ENCODE measurements at places on chromosomes 12 and 14.

- peak; percentile 58 for DNase-seq
Observed at GRCh38 chr12:29072631-29073030, 76.4 kb upstream of the FAR2 start.

DNA sequence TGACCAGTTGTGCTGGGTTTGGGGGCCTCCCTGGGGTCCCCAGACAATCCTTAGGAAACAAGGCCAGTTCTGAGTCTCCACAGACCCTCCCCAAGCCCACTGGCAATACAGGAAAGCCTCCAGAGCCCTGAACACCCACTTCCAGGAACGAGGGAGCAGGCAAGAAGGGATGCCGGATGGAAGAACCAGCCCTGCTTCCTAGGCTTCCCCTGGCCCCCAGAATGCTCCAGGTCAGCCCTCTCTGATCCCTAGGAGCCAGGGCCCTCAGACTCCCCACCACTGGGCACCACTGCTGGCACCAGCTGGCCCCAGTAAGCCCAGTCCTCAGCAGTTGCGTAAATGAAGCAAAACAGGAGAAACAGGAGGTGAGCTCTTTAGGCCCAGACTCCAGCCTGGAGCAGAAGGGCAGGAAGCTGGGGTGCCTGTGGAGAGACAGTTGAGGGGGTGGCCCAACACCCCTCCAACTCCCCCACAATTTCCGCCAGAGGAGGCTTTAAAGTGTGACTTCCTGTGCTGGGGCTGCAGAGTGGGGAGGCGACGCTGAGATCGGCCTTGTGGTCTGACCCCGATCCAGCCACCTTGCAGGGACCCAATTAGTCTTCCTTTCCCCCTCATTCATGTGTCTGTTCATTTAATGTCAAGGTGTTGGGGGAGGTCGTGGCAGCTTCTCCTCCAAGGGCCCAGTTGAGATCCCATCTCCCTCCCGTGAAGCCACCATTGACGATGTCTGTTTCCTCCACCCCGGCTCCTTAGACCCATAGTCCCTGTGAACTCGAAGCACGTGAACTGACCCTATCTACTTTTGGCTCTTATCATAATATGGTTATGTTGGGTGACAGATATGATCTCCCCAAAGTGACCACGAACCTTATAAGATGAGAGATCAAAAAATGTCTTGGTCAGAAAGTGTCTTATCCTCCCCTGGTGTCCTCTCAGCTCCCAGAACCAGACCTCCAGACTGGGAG, 4.7 kb downstream of the TNFRSF1A start:
- DNase-seq, result peak; percentile 54

- DNase-seq, result no peak
Observed at GRCh38 chr12:131628023-131628740, 82.7 kb upstream of the SFSWAP start.

GRCh38 chr14:105271224-105271890, 23.0 kb downstream of the BTBD6 start:
- DNase-seq, result no peak

DNA sequence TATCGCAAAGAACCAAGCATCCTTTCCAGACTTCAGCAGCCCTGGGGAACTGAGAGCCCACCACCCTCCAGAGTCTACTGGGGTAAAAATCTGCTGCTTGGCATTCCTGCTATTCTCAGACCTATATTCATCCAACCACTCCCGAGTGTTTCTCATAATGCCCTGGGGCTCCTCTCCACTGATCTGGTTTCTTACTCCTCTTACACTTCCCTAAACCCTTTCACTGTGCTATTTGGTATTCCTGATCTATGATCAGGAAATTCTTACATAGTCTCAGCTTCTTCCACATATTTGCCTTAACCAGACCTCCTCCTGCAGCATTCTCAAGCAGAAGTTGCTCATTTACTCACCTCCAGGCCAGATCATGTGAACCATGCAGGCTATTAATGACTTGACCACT, 82.4 kb downstream of the SYT10 start:
- peak; percentile 36 for DNase-seq

DNA sequence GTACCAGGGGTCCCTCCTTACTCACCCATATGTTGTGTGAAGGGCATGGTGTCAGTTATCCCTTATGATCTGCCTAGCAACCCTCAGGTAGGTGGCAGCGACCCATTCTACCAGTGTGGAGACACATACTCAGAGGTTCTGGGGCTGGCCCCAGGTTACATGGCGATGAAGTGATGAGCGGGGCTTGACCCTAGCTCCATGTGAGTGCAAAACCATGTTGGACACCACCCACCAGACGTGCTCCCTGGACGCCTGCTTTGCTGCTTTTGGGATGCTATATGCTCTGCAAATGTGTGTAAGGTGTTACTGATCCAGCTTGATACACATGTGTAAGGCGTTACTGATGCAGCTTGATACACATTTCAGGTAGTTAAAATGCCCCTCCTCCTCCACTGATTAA, 33.3 kb downstream of the EP400 start:
- no peak for DNase-seq

- peak; percentile 26 for DNase-seq
Observed at GRCh38 chr12:3225796-3226180, 148.6 kb downstream of the TSPAN9 start.

- no peak for DNase-seq
Observed at GRCh38 chr12:13652105-13652504, 329.3 kb downstream of the GRIN2B start.

GRCh38 chr12:104294927-104295668, 8.4 kb upstream of the EID3 start:
- DNase-seq, result no peak

GRCh38 chr14:24307575-24308341, at the start of gene CIDEB:
TSS of gene CIDEB (minus strand) at chr14:24307977. CDS start at chr14:24307858, 119 bp downstream.
- DNase-seq, result peak; percentile 51

DNA sequence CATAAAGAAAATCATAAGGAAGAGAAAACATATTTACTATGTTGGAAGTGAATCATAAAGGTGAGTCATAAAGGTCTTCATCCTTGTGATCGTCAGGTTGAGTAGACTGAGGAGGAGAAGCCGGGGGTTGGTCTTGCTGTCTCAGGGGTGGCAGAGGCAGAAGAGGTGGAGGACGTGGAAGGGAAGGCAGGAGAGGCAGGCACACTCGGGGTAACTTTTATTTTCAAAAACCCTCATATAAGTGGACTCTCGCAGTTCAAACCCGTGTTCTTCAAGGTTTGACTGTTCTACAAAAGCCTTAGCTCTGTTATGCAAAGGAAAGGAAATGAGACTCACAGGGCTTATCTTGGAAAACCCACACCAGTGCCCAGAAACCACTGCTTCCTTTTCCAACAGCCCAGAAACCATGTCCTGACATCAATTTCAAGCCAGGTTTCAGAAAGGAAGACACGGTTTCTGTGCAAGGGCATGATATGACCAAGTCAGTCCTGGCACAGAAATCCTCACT, 14.0 kb downstream of the SMCO2 start:
- peak; percentile 62 for DNase-seq

DNA sequence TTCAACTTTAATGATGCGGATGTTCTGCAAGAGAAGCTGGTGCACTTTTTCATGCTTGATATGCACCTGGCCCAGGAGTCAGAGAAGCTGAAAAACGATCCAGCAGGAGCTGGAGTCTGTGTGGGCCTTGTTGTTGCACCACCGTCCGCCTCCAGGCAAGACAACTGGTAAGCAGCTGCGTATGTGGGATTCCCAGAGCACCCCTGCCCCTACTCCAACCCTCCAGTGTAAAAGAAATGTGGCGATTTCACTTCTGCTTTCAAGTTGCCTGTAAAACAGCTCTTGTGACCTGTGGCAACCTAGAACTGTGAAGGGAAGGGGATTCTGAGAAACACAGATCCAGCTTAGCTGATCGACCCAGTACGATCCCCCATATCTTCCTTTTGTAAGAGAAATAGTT, 154.1 kb upstream of the PELI2 start:
- DNase-seq, result no peak

DNA sequence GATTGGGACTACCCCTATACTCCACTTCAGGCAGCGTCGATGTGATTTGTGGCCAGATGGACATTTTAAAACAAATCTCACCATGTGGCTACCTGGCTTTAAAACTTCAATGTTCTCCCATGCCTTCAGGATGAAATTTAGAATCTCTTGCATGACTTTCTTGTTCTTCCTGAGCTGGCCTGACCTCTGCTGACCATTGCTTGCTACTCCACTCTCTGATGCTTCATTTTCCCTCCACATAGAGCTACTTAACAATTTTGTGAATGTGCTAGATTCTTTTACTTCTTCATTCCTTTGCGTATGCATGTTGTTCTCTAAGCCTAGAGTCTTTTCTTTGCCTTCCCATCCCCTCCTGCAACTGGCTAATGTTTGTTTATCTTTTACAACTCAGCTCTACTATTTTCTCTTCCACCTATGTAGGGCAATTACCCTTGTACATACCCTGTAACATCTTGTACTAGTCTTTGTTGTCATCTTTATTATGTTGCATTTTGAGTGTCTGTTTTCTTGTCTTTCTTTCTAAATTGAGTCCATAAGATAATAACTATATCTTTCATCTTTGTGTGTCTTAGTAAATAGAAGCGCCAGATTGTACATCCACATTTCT, 41.2 kb downstream of the YLPM1 start:
- DNase-seq, result peak; percentile 31

DNA sequence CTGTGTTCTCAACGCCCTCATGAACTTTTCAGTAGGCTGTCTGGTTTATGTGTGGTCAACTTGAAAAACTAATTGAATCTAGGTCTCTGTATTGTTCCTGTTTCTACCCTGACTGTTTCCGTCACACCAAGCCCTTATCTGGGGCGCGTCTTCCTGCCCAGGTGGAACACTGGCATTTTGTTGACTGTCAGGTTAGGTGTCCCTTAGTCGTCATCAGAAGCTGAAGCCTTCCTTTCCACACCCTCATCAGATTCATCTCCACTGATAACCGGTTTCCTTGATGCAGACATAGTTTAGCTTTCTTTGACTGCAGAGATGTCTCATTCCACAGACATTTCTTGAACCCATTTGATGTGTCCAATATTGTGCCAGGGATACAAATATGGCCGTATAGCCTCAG, 96.5 kb downstream of the DUSP16 start:
- no peak for DNase-seq

GRCh38 chr12:54954801-54955200, 29.8 kb downstream of the TESPA1 start:
- no peak for DNase-seq

GRCh38 chr12:88977115-88977514, 375.2 kb downstream of the DUSP6 start:
- no peak for DNase-seq

GRCh38 chr12:91913651-91914050, 232.0 kb downstream of the BTG1 start:
- DNase-seq, result no peak

DNA sequence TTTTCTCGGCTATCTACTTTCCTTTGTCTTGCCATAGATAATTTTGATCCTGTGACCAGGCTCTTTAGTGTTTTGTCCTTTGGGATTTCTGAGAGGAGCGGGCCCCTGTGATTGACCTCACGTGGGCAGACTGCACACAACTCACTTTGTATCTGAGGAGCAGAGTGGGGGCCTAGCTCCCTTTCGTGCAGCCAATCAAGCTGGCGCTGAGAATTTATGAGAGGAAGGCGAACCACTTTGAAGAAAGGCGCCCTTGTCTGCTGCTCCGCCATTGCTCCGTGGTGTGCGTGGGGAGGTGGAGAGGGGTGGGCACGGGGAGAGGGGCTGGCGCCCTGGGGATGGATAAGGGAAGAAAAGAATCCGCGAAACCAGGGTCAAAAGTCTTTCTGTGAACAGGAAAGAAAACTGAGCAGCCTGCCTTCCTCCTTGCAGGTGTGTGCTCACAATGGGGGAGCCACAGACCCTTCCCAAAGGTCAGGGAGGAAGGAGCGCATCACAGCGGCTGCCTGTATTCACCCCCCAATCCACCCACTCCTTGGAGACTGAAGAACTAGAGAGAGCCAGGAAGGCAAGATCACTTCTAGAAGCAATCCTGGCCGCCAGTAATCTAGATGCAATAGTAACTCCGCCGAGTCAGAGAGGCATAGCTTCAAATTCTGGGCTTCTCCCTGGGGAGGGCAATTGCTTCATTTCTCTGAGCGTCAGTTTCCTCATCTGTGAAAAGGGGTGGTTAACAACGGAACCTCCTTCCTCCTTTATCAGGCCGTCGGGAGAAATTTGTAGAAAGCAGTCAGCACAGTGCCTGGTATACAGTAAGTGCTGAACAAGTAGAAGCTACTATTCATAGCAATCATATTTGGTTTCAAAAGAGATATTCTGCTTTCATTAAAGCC, 24.9 kb upstream of the MED13L start:
- DNase-seq, result no peak

Data from M059J (cell line).